NCI-H524 (cell line): ENCODE measurements at places on chromosomes 4 and X.

DNA sequence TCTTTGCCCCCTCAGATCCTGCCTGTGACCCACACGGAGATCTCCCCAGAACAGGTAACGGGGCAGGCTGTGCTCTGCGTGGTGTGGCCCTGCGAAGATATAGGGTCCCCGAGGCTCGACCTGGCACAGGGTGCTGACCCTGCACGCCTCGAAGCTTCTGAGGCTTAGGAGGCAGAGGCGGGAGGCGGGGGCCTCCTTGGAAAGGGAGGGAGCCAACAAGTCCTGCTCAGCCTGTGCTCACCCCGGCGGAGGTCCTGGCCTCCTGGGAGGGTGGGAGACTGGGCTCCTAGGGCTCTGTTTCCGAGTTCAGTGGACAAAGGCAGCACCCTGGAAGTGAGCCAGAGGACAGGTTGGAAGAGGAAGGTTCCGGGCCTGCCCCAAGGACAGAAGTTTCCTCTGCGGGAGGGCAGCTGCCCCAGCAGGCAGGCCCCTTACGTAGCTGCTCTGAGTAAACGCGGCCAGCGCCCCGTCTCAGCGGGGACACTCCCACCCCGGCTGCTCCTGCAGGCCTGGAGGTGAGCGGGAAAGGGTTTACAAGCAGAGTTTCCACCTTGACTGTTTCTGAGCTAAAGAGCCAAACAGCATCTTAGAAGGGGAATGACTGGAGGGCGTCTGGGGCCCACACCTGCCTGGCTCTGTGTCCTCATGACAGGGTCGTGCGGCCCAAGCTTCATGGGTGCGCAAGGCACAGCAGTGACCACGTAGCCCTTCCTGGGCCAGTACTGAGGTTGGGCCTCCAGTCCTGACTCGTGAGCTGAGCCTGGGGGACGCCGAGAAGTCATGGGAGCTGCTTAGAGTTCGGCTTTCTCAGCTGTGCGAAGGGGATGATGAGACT is 16.1 kb downstream of the TMEM175 start:
- DNase-seq, result no peak

GRCh38 chrX:150051096-150051495 is 112.8 kb upstream of the EOLA2 start:
- no peak for DNase-seq

GRCh38 chr4:119010909-119011606 is 122.4 kb downstream of the SYNPO2 start:
- no peak for DNase-seq

DNA sequence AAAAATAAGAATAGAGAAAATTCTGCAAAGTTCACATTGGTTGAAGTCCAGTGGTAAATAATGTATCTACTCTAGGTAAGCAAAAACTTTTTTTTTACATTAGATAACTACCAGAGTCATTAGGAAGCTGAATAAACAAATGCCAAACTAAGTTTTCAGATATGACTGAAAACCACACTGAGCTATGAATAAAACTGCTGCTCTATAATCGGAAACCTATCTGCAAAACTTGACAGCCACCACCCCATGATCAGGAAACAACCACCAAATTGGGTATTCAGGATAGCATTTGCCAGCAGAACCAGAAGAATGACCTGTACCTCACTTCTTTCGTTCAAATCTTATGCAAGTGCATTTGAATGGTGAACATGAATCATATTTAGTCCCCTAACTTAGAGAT is 173.0 kb upstream of the TET2 start:
- no peak for DNase-seq

DNA sequence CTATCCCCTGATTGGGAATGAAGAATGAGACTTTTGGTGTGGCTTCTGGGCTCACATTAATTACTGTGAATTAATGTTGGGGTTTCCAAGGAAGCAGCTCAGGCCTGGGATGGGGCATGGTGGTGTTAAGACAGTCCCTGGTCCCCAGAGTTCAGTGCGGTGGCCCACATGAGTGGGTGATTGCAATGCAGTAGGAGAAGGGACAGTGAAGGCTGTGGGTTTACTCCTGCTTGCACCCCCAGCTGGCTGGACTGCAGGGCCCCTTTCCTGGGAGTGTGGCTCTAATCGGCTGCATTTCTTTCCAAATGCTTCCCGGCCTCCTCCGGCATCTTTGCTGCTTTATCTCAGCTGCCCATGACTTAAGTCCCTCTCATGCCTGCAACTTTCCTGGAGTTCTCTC is 28.2 kb upstream of the GPR78 start:
- no peak for DNase-seq

GRCh38 chrX:12685541-12685940 is 105.7 kb upstream of the PRPS2 start:
- no peak for DNase-seq

DNA sequence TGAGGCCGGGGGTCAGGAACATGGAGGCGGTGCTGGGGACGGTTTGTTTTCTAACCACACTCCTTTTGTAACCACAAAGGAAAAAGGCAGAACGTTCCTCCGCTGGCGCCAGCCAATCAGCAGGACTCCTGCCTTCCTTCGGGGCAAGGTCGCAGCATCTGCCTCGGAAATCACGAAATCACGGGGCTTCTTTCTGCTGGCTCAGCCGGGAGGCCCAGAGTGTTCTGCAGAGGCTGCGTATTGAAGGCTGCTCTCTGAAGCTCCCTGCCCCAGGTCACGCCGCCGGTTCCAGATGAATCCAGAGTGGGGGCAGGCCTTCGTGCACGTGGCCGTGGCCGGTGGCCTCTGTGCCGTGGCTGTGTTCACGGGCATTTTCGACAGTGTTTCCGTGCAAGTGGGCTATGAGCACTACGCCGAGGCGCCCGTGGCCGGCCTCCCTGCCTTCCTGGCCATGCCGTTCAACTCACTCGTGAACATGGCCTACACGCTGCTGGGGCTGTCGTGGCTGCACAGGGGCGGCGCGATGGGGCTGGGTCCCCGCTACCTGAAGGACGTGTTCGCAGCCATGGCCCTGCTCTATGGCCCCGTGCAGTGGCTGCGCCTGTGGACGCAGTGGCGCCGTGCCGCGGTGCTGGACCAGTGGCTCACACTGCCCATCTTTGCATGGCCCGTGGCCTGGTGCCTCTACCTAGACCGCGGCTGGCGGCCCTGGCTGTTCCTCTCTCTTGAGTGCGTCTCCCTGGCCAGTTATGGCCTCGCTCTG is 9.4 kb downstream of the TMEM187 start:
- no peak for DNase-seq

GRCh38 chrX:103155201-103155600 is 59.7 kb upstream of the BEX4 start:
- no peak for DNase-seq

DNA sequence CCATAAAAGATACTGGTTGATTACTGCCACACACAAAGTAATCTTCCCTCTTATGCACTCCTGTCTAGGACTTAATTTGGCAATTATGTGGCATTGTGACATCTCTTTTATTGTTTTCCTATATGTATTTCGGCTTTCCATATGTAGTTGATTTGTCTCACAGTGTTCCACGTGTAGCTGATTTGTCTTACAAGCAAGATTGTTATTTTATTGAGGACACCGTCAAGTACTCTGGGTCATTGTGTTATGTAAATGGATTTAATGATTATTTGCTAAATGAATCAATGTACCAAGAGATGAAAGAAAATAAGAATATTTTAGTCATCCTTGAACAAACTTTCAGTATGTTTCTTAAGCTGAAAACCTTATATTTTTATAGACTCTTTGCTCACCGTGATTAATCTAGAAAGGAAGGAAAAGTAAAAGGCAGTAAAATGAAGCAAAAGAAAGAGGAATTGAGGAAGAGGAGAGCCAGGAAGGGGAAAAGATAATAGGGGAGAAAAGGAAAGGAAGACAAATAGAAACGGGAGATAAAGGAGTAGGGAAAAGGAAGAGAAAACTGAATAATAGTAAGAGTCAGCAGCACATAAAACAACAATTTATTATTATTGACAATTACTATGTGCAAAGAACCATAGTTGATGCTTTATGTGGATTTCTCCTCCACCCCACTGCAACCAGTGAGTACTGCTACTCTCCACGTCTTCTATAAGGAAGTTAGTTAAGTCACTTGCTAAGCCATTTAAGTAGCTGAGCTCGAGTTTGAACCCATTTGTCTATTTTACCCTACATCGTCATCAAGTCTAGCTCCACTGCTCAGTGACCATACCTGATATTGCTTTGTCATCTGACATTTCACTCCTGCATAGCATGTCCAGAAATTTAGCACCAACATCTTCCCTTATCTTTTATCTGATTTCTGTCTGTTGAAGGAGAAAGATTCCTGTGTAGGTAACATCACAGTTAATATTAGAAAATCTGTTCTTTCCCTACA is 336.5 kb downstream of the BMPR1B start:
- no peak for DNase-seq

GRCh38 chr4:24002330-24002966 is 112.6 kb upstream of the PPARGC1A start:
- DNase-seq, result no peak

GRCh38 chrX:154526901-154527675 is 11.1 kb upstream of the FAM3A start:
- DNase-seq, result peak; percentile 45
